ENCODE measurements at places on chromosomes 6 and 20.

DNA sequence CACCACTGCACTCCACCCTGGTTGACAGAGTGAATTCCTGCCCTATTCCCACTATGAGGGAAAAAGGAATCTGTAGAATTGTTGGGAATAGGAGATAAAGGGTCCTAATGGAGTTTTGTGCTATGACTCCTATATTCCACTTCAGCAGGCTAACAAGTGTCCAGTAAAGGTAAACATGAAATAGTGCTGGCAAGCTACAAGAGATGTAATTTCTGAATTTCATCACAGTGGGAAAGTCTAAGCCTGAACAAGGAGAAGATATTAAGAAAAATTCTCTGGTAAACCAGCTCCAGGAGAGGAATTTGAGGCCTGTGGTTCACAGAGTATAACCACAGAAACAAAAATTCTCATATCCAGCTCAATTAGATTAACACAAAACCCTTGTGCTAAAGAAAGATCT, 10.3 kb upstream of the C6orf58 start:
- no peak overlapping the region for H3K4me3 ChIP-seq
- H3K36me3 ChIP-seq = no peaks in the 10 kb centered on the region
- no peaks in the 10 kb centered on the region for H3K27me3 ChIP-seq
- no peak overlapping the region for H3K27ac ChIP-seq
- DNase-seq = no peak

DNA sequence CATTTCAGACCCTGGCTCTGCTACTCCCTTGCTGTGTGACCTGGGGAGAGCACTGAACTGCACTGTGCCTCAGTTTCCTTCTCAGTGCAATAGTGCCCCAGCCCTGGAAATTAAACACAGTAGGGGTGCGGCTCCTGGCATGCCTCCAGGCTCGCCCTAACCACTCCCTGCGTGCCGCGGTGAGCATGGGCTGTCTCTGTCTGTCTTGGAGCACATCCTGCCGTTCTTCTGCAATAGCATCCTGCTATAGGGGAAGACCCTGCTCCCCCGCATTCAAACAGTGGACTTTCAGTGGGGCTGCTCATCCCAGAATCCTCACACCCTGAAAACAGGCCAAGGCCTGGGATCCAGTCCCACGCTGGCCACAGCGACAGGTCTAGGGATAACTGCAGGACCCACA, 129.5 kb downstream of the FOXC1 start:
- no peak for DNase-seq
- no peaks in the 10 kb centered on the region for H3K27me3 ChIP-seq
- no peak overlapping the region for H3K4me3 ChIP-seq
- H3K27ac ChIP-seq = no peak overlapping the region
- no peaks in the 10 kb centered on the region for H3K4me1 ChIP-seq

DNA sequence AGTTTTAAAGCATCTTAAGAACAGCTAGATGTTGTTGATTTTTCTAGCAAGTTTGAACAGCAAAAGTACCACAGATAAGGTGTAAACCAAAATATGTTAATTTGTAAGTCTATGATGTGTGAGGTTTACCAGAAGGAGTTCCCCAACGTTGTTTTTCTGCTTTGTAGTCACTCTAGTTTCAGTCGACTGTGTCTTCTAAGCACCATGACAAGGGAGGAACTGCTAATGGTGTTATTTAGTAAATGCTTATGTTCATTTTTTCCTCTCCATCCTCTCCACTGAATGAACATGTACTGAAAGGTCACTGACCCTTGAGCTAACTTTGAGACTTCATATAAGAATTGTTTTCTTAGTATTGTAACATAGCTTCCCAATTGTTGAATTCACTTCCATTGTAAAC, 3.0 kb downstream of the ENPP3 start:
- DNase-seq = no peak
- H3K36me3 ChIP-seq = no peaks in the 10 kb centered on the region
- H3K27me3 ChIP-seq = no peaks in the 10 kb centered on the region
- no peak overlapping the region for H3K4me3 ChIP-seq
- peaks cover 5% of the 10 kb centered on the region for H3K4me1 ChIP-seq

DNA sequence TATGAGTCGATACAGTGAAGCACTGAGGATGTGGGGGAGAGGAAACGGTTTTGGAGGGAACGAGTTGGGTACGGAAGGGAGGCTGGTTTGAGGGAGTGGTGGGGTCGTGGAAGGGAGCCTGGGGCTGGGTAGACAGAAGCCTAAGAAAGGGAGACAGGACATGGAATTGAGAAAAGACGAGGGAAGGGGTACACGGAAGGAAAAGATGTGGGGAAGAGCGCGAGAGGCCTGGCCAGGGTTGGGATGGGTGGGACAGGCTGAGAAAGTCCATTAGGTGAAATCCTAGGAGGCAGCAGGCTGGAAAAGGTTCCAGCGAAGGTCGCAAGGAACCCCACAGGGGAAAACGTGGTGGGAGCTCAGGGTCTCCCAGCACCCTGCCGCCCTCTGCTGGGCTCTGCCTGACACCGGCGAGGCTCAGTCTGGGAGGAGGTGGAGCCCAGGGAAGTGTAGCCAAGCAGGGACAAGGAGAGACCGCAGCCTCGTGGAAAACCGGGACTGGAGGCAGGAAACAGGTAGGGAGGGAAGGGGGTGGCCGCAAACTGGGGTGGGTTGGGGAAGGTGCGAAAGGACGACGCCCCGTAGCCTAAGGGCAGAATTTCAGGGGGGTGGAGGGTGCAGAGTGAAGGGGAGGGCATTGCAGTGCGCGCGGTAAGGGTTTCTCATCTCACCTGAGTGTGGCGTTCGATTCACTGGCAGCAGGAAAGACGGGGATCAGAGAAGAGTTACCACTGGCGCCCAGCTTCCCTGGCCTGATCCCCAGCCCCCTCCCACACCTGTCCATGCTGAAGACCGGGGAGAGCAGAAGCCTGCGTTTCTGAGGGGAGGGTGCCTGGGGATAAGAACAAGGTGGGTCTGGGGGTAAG, 4.3 kb downstream of the GABBR1 start:
- H3K4me1 ChIP-seq = peaks cover 30% of the 10 kb centered on the region
- no peaks in the 10 kb centered on the region for H3K27me3 ChIP-seq
- no peaks in the 10 kb centered on the region for H3K36me3 ChIP-seq
- DNase-seq = peak; percentile 77
- no peak overlapping the region for H3K4me3 ChIP-seq
- H3K27ac ChIP-seq = peak overlapping the region; percentile 51

DNA sequence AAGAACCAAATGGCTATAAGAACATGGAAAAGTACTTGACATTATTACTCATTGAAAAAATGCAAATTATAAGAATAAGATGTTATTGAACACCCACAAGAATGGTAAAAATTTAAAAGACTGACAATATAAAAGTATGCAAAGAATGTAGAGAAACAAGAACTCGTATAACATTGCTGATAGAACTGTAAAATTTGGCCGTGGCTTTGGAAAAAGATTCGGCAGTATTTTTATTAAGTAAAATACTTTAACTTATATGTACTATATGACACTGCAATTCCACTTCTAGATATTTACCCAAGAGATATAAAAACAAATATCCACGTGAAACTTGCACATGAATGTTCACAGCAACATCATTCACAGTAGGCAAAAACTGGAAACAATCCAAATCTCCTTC, 239.2 kb downstream of the TPBG start:
- H3K4me3 ChIP-seq = no peak overlapping the region
- no peaks in the 10 kb centered on the region for H3K27me3 ChIP-seq
- H3K4me1 ChIP-seq = no peaks in the 10 kb centered on the region
- no peak overlapping the region for H3K27ac ChIP-seq

DNA sequence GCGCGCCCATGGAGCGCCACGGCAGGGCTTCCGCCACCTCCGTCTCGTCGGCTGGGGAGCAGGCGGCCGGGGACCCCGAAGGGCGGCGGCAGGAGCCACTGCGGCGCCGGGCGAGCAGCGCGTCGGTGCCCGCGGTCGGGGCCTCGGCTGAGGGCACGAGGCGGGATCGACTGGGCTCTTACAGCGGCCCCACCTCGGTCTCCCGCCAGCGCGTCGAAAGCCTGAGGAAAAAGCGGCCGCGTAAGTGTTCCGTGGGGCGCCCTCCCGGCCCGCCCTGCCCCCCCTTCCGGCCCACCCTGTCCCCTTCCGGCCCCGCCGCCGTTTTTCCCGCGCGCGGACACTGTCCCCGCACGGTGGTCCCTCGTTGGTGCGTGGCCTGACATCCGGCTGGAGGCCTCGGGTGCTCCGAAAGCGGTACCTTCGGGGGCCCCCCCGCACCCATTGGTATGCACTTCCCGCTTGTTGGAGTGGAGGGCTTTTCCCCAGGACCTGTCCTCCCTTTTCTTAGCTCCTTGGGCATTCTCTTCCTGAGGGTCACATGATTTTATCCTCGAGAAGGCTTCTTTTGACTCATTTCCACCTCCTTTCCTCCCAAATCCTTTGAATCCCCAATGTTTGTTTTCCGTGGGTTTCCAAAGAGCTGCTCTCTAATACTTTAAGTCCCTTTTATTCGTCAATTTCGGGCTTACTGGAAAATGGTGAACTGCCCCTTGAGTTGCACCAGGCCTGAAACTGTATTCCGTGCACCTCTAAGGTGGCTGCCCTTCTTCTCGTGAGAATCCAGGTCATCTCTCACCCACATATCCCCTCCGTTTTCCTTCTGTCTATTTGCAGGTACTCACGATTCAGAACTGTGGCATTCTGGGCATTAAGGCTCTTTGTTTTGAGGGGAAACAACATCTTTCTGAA, 556 bp downstream of the PANK2 start:
- peak; percentile 45 for DNase-seq
- no peaks in the 10 kb centered on the region for H3K27me3 ChIP-seq
- H3K4me3 ChIP-seq = peak overlapping the region; percentile 99
- H3K27ac ChIP-seq = peak overlapping the region; percentile 93

GRCh38 chr6:38172739-38173410, 353.3 kb downstream of the ZFAND3 start:
- peaks cover 18% of the 10 kb centered on the region for H3K4me1 ChIP-seq
- no peaks in the 10 kb centered on the region for H3K27me3 ChIP-seq
- H3K4me3 ChIP-seq = no peak overlapping the region
- no peak for DNase-seq

DNA sequence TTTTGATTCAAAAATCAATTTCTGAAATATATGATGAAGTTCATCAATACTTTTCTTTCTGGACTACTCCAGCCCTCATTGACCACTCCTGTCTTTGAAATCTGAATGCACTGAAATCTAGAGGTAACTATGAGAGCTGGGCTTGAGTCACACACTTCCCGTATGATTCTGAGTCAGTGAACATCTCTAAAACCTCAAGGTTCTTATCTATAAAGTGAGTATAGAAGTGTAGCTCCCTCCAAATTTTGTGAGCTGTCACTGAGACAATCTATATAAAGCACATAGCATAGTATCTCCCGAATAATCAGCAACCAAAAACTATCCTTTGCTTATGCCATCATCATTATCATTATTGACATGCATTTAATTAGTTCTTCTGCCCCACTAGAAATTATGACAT, 182.4 kb downstream of the TSHZ2 start:
- H3K4me1 ChIP-seq = no peaks in the 10 kb centered on the region
- H3K4me3 ChIP-seq = no peak overlapping the region
- H3K27ac ChIP-seq = no peak overlapping the region
- no peak for DNase-seq

DNA sequence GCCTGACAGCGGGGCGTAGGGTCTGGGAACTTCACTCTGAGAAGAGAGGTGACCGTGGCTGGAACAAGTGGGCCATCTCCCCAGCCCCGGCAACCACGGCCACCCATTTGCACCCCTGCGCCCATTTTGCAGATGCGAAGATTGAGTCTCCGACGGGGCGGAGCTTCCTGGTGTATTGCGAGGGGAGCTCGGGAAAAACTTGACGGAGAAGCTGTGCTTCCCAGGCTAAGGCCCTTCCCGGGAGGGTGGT, 653 bp downstream of the ZNF335 start:
- peaks cover 7% of the 10 kb centered on the region for H3K4me1 ChIP-seq
- H3K27me3 ChIP-seq = no peaks in the 10 kb centered on the region
- H3K27ac ChIP-seq = peak overlapping the region; percentile 100
- H3K4me3 ChIP-seq = peak overlapping the region; percentile 91
- DNase-seq = no peak

GRCh38 chr6:139376604-139377218, 2.3 kb upstream of the CITED2 start:
- H3K4me1 ChIP-seq = no peaks in the 10 kb centered on the region
- H3K27ac ChIP-seq = peak overlapping the region; percentile 99
- peak overlapping the region; percentile 93 for H3K4me3 ChIP-seq
- DNase-seq = peak; percentile 88
- no peaks in the 10 kb centered on the region for H3K27me3 ChIP-seq

DNA sequence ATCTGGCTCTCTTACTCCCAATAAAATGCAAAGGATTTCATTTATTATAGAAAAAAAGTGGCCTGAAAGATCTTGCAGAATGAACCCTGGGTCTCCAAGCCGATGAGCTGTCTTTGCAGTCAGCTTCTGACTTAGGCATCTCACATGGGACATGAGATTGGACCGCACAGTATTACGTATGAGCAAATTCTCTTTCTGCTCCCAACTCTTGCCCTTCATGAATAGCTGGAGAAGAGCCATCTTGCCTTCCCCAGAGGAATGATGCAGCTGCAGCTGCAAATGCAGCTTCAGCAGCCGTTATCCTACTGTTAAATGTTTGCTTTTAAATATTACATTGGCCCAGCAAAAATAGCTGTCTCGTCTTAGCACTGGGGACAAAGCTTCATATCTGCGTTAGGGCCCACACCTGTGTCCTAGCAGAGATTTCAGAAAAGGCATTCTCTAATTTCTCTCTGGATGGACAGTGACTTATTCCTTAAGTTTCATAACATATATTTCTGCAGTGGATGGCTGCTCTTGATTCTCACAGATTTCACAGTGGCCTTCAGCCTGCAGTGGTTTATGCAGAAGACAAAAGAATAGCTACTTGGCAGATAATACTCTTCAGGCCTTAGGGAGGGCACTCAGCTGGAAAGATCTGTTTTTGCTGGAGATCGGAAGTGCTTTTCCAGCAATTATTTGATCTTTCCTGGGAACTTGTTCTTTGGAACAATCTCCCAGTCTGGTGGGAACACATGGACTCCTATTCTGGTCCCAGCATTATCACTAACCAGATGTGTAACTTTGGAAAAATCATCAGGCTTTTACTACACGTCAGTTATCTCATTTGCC, 129.2 kb downstream of the FYN start:
- H3K27me3 ChIP-seq = no peaks in the 10 kb centered on the region
- no peaks in the 10 kb centered on the region for H3K36me3 ChIP-seq
- no peak overlapping the region for H3K27ac ChIP-seq
- H3K4me3 ChIP-seq = no peak overlapping the region
- DNase-seq = no peak

- no peak overlapping the region for H3K4me3 ChIP-seq
- H3K27ac ChIP-seq = no peak overlapping the region
- H3K27me3 ChIP-seq = no peaks in the 10 kb centered on the region
- no peaks in the 10 kb centered on the region for H3K36me3 ChIP-seq
- H3K4me1 ChIP-seq = no peaks in the 10 kb centered on the region
These were observed 470.2 kb downstream of the ADGRB3 start for GRCh38 chr6:69105288-69105687.

GRCh38 chr6:155125906-155126305, 130.8 kb downstream of the TIAM2 start:
- no peak for DNase-seq
- no peaks in the 10 kb centered on the region for H3K4me1 ChIP-seq
- H3K36me3 ChIP-seq = no peaks in the 10 kb centered on the region
- H3K27ac ChIP-seq = no peak overlapping the region
- H3K4me3 ChIP-seq = no peak overlapping the region

GRCh38 chr6:169292338-169293124, 38.9 kb upstream of the THBS2 start:
- H3K4me1 ChIP-seq = no peaks in the 10 kb centered on the region
- no peak overlapping the region for H3K27ac ChIP-seq
- H3K27me3 ChIP-seq = no peaks in the 10 kb centered on the region
- no peak for DNase-seq
